ENCODE measurements at places on chromosomes 12 and 14. TPM values are rescaled to one million over a fixed set of nuclear protein-coding genes. Genes with fewer than 3 reads are reported as not detected.

Gene TMBIM6
- 525 TPM for total RNA-seq

GRCh38 chr12:16473610-16474326 is 126.3 kb downstream of the MGST1 start:
- no peak for DNase-seq

Gene KCNA5
- total RNA-seq, result not detected

GRCh38 chr12:98470469-98471082 is 44.8 kb upstream of the TMPO start:
- DNase-seq, result no peak

Gene B3GNT4
- 1.8 TPM for total RNA-seq

DNA sequence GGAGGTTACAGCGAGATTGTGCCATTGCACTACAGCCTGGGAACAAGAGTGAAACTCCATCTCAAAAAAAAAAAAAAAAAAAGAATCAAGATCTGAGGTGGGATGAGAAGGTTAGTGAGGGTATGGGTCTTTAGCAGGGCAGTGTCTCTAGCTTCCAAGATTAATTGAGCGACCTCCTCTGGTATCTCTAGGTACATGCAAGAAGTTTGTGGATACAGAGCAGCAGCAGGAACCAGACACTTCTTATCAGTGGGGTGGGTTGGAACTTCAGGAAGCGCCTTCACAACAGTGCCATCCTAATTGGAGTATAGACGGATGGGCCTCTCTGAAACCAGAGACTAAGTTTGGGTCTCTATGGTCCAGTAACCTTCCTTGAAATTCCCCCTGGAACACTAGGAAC is 51.9 kb upstream of the CISTR start:
- DNase-seq, result no peak

Gene TTC8
- total RNA-seq, result 12.4 TPM

Gene TUNAR
- total RNA-seq, result 0.10 TPM

DNA sequence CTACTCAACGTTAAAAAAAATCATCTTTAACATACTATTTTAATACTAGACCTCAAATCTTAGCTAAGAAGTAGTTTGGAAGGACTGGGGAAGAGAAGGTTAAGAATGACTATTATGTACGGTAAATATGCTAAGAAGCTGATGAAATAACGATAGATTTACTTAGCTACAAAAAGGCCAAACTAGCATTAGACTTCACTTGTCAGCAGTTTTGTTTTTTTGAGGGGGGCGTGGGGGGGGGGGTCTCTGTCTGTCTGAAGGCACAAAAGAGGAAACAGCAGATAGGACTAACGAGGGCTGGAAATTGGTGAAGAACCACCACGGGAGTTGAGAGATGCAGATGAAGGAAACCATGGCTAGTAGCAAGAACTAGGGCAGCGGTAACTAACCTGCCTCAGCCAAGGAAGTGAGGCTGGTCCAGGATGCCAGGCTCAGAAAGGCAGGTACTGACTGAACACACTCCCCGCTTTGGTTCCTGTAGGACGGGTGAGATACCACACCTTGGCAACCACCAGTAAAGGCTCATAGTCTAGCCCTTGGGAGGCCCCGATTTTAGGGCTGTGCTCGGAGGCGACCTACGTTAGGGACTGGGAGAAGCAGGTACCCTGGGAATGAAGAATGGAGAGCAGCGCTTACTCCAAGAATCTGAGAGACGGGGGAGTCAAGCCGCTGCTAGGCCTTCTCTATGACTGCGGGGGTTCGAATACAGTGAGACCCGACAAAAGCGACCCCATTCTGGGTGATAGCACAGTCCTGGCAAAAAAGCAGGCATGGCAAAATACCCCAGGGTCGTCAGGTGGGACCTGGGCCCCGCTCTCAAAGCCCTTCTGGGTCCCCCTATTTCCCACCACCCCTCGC is 675 bp downstream of the NEDD8 start:
- DNase-seq, result no peak

DNA sequence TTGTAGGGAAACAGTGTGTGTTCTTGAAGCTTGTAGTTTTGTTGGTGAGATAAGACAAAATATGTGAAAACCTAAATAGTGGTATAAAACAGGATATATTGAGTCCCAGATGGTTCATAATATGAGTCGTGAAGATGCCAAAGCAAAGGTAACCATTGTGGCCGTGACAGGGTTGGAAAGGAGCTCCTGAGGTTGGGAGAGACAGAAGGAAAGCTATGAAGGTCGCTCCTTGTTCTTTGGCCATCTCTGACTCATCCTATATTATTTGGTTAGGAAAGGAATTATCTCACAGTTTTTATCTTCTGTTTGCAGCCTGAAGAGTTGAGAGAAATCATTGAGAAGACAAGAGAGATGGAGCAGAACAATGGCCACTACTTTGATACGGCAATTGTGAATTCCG is 27.1 kb downstream of the ATP6V1D start:
- no peak for DNase-seq

GRCh38 chr14:34174973-34175372 is 224.1 kb upstream of the EGLN3 start:
- DNase-seq, result no peak

DNA sequence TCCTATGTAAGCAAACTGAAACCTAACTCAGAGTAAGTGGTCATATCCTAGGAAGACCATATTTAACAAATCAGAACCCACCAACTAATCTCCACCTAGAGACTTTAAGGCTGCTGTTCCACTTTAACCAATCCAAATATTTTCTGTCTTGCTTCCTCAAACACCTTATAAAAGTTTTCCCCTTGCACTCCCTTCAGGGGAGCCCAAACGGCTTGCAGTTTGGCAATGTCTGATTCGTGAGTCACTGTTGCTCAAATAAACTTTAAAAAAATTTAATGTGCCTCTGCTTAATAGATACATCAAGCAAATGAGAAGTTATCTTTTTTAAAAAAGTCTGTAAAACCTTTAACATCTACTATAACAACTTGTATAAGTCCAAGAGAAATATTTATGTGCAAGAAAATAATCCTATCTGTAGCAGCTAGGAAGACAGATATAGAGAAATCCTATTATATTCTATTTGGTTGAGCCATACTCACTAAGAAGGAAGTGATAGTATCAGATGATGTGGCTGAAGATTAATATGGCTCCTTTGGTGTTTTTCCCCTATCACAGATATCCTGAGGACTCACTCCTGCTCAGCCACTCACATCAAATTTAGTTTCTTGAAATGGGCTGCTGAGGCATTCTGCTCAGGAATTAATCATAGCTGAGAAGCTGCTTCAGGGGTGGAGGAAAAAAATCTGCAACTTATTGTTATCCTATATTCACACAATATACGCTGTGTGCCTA is 65.1 kb upstream of the DUSP6 start:
- no peak for DNase-seq

DNA sequence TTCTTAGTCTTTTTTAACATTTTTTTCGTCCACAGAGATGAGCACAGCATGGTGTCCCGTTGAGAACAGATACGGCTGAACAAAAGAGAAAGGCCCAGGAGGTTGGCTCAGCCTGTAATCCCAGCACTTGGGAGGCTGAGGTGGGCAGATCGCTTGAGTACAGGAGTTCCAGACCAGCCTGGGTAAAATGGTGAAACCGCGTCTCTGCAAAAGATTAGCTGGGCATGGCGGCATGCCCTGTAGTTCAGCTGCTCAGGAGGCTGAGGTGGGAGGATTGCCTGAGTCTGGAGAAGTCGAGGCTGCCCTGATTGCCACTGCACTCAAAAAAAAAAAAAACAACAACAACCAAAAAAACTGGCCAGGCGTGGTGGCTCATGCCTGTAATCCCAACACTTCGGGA is 5.9 kb upstream of the EP400 start:
- DNase-seq, result no peak

DNA sequence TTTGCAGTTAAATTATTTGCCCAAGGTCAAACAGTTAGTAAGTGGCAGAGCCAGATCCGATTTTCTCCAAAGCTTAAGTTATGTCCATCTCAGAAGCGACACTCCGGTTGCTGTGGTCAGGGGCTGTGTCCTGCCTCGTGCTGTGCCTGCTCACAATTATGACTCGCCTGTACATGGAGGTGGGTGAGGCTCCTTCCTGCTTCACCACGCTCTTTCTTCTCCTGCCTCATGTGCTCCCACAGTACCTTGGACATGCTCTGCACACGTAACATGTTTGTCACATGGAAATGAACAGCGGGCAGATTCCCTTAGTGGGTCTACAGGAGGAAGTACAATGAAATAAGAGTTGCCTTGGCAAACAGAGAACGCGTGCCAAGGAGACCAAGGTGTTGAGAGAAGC is 62.2 kb upstream of the CCND2 start:
- DNase-seq, result no peak

GRCh38 chr14:86897704-86898513 is 1095.1 kb downstream of the GALC start:
- no peak for DNase-seq

DNA sequence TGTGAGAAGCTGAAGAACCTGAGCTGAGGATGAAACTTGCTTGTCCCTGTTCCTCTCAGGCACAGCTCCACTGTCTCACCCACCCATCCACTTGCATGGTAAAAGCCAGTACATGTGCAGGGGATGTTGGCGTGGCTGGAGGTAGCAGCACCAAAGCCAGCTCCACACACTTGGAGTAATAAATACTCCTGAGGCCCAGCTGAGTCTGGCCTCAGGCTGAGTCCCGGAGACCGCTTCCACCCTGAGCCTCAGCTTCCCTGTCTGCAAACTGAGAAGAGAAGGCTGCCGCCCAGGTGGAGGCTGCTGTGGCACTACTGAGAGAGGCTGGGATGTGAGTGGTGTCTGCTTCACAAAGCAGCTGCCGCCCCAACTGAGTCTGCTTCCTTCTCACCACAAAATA is 19.2 kb downstream of the CHGA start:
- DNase-seq, result no peak

Gene GALC
- total RNA-seq, result 9.7 TPM

- no peak for DNase-seq
These were observed 86.1 kb upstream of the DYNC1H1 start for GRCh38 chr14:101878211-101878821.

Gene POTEG
- not detected for total RNA-seq

Gene SLC15A5
- not detected for total RNA-seq

Gene OVCH1
- total RNA-seq, result not detected

- DNase-seq, result peak; percentile 61
These were observed 14.2 kb upstream of the TXNRD1 start for GRCh38 chr12:104201238-104202001.

Gene OAS2
- total RNA-seq, result 2.7 TPM

DNA sequence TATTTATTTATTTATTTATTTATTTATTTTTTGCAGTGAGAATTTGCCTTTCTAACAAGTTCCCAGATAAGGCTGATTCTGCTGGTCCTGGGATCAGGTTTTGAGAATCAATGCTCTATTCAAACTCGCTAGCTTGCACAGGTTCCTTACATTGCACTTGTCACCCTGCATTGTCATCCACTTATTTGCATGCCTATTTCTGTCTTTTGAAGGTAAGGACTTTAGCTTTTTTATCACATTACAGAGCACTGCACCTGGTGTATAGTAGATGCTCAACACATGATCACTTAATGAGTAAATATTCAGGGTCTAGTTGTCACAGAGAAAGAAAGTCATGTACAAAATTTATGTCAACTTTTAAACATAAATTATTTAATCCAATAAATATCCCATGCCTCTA is 219.7 kb upstream of the BTG1 start:
- no peak for DNase-seq

GRCh38 chr14:74244115-74244514 is 4.9 kb downstream of the VSX2 start:
- DNase-seq, result no peak

DNA sequence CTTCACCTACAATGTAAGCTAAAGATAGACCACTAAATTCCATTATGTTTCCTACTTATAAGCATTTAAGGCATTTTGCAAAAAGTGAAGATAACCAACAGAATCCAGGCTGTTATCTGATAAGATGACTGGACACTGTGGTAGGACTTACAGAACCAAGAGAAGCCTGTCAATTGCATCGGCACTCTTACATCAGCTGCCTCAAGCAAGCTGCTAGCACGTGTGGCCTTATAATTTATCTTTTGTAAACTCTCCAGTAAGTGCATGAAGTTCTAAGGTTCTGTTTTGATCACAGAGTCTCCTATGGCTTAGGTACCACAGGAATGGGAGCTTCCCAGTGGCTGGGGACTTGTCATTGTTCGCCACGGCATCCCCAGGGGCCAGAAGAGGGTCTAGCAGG is 88.7 kb downstream of the TRAFD1 start:
- no peak for DNase-seq

GRCh38 chr14:99100497-99101270 is 171.3 kb downstream of the BCL11B start:
- no peak for DNase-seq

Gene WSCD2
- total RNA-seq, result 0.64 TPM

Gene DNAJC22
- total RNA-seq, result 1.9 TPM

- DNase-seq, result no peak
These were observed 9.0 kb upstream of the HOXC6 start for GRCh38 chr12:54019091-54019811.

DNA sequence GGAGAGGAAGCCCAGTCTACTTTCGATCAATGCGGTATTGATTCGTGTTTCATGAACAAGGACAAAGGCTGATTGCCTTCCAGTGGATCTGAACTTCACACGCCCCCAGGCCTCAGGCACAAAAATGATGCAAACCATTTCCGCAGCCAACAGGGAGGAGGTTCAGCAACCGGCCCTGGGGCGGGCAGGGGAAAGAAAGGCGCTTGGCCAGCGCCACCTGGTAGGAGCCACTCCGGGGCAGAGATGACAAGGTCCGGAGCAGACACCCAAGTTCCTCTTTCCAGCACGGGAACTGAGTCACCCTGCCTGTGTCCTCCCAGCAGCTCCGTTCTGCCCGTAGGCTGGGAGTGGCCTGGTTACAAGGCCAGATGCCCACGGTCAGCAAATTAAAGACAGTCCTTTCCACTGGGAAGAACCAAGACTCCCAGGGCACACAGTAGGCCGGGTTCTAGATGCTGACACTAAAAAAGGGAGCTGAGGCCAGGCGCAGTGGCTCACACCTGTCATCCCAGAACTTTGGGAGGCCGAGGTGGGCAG is 136.3 kb downstream of the SCARB1 start:
- no peak for DNase-seq

DNA sequence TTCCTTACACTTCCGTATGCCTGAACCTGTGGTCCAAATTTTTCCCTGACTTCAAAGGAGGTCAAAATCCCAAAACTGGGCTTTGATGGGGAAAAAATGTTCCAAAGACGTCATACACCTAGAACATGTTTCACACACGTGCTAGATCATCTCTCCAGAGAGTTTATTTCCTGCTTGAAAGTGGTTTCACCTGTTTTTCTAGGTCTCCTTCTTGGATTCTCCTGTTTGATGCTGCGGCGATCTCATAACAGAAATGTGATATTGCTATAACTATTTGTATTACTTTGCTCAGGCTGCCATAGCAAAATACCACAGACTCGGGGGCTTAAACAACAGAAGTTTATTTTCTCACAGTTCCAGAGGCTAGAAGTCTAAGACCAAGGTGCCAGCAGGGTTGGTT is 19.7 kb upstream of the TMCC3 start:
- no peak for DNase-seq

Gene NFE2
- 0.26 TPM for total RNA-seq
